Right lobe of liver (tissue), 6 donors: ENCODE measurements at places on chromosomes 5 and 9.

DNA sequence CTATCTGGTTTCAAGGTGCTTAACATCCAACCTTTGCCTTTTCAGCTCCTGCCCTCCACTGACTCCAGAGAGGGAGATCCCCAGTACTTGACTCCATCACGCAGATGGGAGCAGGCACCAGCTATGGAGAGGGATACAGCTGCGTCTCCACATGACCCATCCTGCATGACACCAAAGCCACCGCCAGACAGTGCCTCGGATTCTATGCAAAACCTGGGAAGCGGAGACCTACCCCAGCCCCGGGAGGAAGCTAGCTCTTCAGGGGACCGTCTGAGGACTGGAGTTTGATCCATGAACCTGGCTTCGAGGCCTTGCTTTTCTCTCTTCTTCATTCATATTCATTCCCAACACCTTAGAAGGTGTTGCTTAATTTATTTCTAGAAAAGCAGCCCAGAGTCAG lies 24.8 kb downstream of the HRH2 start:
- H3K27ac ChIP-seq = no peak overlapping the region
- no peak overlapping the region for H3K4me3 ChIP-seq
- H3K4me1 ChIP-seq = no peaks in the 10 kb centered on the region
- no peaks in the 10 kb centered on the region for H3K36me3 ChIP-seq

GRCh38 chr5:579746-580366 lies 32.3 kb upstream of the CEP72 start:
- no peaks in the 10 kb centered on the region for H3K27me3 ChIP-seq
- no peaks in the 10 kb centered on the region for H3K36me3 ChIP-seq
- no peak overlapping the region for H3K4me3 ChIP-seq
- no peak for DNase-seq
- H3K27ac ChIP-seq = no peak overlapping the region

GRCh38 chr5:29412979-29413378 lies 1780.5 kb upstream of the CDH6 start:
- no peak for DNase-seq
- no peaks in the 10 kb centered on the region for H3K36me3 ChIP-seq
- no peak overlapping the region for H3K27ac ChIP-seq
- H3K4me3 ChIP-seq = no peak overlapping the region
- no peaks in the 10 kb centered on the region for H3K27me3 ChIP-seq

DNA sequence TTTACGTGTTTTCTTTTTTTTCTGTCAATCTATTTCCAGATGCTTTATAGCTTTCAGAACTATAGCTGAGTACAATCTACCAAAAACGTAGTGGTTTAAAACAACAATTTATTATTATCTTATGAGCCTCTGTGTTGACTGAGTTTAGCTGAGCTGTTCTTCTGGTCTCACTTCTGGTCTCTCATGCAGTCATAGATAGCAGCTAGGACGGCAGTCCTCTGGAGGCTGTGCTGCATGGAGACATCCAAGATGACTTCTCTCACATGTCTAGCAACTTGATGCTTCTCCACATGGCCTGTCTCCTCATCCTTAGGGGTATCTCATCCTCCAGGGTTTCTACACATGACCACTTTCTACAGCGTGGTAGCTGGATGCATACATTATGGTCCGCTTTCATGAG lies 22.0 kb upstream of the RAD23B start:
- H3K27ac ChIP-seq = peak overlapping the region; percentile 76
- DNase-seq = no peak
- no peak overlapping the region for H3K4me3 ChIP-seq

- no peak overlapping the region for H3K27ac ChIP-seq
- H3K4me1 ChIP-seq = no peaks in the 10 kb centered on the region
- H3K4me3 ChIP-seq = no peak overlapping the region
- DNase-seq = no peak
- no peaks in the 10 kb centered on the region for H3K27me3 ChIP-seq
These were observed 25.0 kb downstream of the SGTB start for GRCh38 chr5:65696892-65697291.
